ENCODE measurements at places on chromosomes 1 and 21. TPM values are rescaled to one million over a fixed set of nuclear protein-coding genes. Genes with fewer than 3 reads are reported as not detected.

DNA sequence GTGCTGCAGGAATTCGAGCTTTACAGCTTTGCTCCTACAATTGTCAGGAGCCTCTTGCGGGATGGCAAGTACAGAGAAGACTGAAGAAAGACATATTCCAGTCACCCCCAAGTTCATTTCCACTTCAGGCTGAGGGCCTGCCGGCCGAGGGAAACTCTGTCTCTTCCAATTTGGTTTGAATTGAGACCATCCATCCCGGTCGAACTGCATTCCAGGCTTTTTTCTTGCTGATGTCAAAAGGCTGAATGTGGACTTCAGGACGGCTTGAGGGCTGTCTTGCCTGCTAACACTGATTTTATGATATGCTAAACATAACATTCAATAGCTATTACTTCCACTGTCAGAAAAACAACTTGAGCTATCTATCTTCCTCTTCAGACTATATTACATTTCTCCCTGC, 79.8 kb upstream of the PLXNA2 start:
- DNase-seq, result no peak

DNA sequence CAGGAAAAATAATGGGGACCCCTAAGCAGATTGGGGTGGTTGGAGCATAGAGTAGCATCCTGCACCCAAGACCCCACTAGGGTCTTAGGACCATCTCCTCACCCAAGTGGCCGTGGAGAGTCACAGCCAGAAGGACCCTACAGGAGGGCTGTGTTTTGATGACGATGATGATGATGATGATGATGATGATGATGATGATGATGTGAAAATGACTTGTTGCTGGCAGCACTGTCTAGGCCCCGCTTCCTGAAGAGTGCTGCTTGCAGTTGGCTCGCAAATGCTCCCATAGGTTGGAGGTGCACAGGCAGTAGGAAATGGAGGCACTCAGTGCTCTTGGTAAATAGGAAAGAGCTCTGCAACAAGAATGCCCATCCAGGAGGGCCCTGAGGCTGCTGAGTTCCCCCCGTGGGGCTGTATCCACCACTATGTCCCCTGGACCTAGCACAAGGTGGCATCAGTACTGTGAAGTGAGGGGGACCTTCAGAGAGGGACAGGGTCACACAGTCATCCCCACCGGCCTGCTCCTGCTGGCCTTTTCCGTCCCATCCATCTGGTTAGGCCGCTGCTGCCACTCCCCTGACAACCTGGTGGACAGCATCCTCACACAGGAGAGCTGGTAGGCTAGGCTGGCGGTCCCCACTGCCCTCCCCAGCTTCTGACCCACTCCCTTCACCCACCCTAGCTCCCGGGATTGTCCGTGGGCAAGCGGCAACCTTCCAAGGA, 139.6 kb downstream of the FOXD2 start:
- DNase-seq, result no peak

GRCh38 chr1:56453417-56454078, 125.8 kb downstream of the PLPP3 start:
- no peak for DNase-seq

GRCh38 chr1:41366455-41367287, 5.4 kb downstream of the FOXO6 start:
- peak; percentile 72 for DNase-seq

DNA sequence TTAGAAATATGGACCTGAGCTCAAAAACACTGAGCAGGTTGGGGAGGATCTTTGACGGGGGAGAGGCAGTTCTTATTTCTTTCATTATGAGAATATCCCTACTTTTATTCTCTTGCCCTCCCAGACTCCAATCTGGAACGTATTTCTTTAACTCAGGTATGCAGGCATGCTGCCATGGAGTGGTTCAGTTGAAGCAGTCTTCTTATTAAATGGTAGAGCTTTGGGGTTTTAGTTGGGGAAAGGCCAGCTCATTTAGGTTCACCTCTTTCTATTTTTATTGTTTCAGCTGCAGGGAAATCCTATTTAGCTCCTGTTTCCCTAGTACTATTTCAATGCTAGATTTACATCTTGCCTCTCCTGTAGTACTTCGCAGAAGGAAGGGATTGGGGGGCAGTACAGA, 198.9 kb downstream of the TTLL7 start:
- no peak for DNase-seq

DNA sequence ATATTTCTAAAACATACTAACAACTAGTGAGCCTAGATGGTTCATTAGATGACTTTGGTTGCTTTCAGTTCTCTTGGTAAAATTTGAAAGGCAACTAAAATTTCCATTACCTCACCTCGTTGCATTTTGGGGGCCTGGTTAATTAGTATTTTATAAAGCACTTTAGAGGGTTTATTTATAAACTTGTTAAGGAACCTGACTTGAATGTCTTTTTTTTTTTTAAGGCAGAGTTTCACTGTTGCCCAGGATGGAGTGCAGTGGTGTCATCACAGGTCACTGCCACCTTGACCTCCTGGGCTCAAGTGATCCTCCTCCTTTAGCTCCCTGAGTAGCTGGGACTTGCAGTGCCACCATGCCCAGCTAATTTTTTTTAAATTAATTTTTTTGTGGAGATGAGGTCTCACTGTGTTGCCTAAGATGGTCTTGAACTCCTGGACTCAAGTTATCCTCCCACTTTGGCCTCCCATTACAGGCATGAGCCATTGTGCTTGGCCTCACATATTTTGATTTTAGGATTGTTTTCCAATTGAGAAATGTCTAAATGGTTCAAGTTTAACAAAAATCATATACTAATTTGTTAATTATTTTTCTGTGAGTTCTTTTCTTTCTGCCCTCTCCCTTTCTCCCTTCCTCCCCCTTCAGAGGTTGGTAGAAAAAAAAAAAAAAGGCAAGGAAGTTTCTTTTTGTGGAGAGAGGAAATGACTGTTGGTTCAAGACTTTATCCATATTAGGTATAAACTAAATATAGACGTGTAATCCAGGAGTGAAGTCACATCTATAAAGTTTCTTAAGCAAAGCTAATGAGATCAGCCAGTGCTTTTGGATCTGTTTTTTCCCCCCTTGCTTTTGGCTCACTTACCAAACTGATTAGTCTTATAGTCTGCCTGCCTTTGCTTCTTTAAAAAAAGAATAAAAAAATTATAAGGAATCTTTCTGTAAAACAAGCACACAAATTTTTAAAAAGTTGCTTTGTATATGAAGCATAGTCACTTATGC, 24.7 kb downstream of the CLIC4 start:
- no peak for DNase-seq

DNA sequence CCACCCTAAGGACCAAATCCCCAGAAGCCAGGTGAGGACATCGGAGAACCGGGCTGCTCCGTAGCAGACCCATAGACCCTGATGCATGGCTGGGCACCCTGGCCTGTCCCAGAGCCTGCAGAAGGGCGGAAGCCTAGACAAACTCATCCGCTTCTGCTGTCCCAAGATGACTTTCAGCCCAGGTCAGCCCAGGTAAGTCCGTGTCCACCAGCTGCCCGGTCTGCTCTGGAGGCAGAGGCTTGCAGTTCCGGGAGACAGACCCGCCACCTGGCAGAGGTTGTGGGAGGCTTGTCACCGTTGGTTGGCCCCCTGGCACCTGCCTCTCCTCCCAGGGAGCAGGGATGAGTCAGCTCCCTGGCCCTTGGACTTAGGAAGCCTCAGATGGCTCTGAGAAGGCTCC, 22.8 kb upstream of the POFUT2 start:
- DNase-seq, result no peak

DNA sequence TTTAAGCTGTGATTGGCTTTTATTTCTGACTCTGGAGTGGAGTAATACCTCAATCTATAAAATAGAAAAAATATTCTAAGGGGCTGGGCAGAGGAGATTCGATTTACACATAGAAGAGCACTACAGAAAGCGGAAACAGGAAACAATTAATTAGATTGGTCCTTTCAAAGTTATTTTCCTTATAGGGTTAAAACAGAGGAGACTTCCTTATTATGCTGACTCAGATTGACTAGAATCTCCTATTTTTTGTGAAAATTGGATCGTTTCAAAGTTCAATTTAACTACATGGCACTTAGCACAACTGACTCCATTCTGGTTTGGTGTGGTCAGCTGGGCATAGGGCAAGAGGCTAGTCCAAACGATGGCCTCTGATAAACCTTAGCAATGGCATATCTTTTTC, 48.3 kb upstream of the NCAM2 start:
- no peak for DNase-seq

DNA sequence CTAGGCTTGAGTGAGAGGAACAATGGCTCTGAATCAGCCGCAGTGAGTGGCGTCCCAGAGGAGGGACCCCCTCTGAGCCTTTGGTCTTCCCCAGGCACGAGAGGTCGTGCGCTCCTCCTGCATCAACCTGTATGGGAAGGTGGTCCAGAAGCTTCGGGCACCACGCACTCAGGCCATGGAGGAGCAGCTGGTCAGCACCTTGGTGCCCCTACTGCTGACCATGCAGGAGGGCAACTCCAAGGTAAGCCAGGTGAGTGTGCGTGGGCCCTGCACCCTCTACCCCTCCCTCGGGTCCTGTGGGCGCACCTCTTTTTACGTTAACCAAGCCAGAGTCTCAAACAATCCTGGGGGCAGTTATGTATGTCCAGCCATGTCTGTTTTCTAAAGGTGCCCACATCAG, 13.7 kb upstream of the TTC4 start:
- DNase-seq, result no peak

GRCh38 chr21:38758501-38759214, 47.1 kb upstream of the ETS2 start:
- no peak for DNase-seq

- DNase-seq, result no peak
Measured at GRCh38 chr1:48645883-48646282, 130.8 kb downstream of the BEND5 start.

- no peak for DNase-seq
Measured at GRCh38 chr1:112995890-112996289, 39.9 kb upstream of the SLC16A1 start.

GRCh38 chr1:234962340-234962989, 166.2 kb downstream of the TOMM20 start:
- peak; percentile 63 for DNase-seq

DNA sequence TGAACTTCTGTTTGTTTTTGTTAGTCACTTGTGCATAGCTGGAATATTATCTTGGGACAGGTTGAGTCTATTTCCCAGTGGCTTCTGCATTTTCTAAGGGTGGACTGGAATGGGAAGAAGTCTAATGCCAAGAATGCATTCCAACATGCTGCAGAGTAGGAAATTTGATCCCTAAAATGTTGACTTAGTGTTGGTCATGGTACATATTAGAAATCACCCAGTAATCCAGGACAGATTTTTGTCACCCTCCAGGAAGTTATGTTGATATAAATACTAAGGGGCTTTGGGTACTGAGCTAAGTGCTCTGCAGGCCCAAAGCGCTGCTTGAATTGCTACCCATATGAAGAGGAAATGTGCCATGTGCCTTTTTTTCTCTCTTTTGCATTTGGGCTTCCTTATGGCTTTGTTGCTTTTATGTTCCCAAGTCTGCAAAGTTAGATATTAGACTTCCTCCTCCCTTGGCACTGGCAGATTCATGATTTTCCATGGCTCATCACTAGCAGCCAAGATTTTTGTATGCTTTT, 10.0 kb downstream of the ARID1A start:
- DNase-seq, result peak; percentile 26

DNA sequence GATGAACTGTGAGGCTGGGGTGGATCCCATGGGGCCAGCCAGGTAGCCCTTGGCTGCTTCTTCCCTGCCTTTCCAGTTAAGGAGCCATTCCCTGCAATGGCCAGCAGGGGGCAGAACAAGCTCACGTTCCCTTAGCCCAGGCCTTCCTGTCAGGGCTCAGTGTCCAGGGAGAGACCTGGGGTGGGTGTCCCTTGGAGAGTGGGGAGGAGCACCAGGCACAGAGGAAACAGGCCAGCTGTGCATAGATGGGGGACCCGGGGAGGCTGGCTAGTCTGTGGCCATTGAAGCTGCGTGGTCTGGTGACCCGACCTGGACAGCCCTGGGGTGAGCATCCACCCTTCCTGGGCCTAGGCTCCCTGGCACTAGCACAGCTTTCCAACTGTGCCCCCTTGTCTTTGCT, 13.2 kb upstream of the EPS8L3 start:
- DNase-seq, result peak; percentile 90

DNA sequence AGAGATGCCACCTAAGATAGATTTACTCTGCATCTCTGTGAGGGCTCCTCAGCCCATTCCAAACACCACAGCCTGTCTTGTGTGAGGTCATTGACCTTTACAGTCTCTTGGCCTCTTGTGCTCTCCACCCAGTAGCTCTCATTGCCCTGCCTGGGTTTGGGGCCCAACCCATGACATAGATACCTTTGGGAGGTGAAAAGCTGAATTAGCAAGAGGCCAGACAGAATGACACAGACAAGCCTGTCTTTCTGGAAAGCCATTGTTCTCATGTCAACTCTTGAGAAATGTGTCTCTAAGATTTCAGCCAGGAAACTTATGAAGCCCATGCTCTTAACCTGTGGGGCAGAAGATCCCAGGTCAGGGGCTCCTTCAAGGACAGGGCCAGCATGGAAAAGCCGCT, 18.4 kb upstream of the F3 start:
- DNase-seq, result no peak

DNA sequence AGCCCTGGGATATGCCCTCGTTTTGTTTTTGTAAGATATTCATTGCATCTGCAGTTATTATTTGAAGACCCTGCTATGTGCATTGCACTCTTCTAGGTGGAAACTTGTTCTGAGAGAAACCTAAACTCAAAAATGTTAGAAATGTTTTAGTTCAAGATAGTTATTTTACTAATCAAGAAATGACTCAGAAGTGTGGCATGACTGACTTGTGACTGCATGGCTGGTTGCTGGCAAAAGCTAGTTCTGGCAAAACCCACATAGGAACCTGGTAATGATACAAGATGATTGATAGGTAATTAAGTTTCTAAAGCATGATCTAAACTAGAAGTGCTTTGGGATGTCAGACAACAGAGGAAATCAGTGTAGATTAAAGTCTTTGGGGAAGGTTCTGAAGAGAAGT, 33.8 kb upstream of the NFASC start:
- no peak for DNase-seq

GRCh38 chr1:202656057-202656456, 54.2 kb downstream of the SYT2 start:
- peak; percentile 21 for DNase-seq

GRCh38 chr1:24932284-24932683, 2.2 kb upstream of the RUNX3 start:
- DNase-seq, result peak; percentile 76

DNA sequence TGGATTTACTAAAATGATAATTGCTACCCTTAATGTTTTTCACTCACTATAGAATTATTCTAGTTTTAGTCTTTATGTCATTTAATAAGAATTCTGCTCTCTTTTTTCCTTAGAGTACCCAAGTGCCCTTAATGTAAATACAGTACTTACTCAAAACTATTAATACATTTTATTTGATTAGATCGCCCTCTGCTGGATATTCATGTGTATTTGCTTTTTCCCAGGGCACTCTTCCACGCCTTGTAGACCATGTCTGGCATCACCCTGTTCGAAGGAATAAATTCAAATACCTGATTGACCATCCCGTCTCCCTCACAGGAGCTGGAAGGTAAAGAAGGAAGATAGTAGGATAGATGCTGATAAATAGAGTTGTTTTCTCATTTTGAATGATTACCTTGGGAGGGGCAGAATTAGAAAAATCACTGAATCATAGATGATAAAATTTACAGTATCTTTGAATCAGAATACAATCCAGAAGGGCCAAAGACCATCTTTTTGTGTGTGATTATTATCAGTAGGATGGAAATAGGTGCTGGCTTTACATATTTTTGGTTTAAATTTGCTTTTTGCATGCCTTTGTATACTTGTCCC, 4.1 kb downstream of the AXDND1 start:
- peak; percentile 80 for DNase-seq

- no peak for DNase-seq
Measured at GRCh38 chr1:209074575-209075250, 508.8 kb upstream of the CAMK1G start.

RIIAD1 gene
- total RNA-seq, result not detected

CFAP57 gene
- total RNA-seq, result not detected

RIPPLY3 gene
- not detected for total RNA-seq

PRUNE1 gene
- 14.1 TPM for total RNA-seq

CFHR5 gene
- total RNA-seq, result not detected

BTBD8 gene
- 4.0 TPM for total RNA-seq

FCRL1 gene
- total RNA-seq, result 2.0 TPM
